COLO829 (cell line): ENCODE measurements at places on chromosomes 6 and 20.

DNA sequence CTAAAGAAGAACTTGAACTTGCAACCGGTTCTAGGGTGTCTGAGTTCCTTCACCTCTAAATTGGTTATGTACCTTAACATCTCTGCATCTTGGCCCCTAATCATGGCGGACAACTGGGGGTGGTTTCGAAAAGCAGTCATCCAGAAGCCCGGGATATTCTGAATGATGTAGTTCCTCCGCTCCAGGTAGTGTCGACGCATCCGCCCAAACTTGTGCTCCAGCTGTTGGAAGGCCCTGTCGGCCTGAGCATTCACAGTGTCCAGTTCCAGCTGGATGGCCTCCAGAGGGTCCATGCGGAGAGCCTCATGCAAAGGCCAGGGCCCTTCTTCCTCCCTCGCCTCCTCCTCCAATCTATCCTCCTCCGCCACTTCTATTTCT lies 887 bp downstream of the TSPYL1 start:
- DNase-seq = no peak

DNA sequence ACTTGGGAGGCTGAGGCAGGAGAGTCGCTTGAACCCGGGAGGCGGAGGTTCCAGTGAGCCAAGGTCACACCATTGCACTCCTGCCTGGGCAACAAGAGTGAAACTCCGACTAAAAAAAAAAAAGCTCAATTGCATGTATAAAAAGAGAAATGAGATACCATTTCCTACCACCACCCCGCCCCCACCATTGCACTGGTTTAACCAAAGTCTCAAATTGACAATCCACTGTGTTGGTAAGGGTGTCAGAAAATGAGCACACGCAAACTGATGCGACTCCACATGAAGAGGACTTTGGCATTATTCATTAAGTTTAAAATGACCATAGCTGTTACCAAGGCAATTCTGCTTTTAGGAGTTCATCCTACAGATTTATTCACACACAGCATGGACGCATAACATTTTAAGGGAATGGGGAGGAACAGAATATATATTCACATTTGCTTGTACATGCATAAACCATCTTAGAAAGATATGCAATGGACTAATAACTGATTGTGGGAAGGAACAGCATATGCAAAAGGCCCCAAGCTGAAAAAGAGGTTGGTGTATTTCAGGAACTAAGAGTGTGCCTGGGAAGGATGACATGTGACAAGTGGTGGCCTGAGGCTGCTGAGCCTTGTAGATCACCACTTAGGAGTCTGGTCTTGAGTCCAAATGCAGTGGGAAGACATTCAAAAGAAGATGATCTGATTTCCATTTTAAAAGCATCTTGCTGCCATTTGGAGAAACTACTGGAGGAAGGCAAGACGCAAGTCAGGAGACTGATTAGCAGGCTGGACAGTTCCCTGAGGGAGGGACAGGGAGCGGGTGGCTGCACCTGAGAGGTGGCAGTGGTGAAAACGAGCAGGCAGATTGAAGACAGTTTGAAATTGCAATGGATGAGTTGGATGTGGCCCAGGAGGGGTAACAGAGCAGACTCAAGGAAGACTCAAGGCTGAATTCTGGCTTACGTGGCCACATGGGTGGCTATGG lies 37.2 kb upstream of the PTPN1 start:
- DNase-seq = no peak

DNA sequence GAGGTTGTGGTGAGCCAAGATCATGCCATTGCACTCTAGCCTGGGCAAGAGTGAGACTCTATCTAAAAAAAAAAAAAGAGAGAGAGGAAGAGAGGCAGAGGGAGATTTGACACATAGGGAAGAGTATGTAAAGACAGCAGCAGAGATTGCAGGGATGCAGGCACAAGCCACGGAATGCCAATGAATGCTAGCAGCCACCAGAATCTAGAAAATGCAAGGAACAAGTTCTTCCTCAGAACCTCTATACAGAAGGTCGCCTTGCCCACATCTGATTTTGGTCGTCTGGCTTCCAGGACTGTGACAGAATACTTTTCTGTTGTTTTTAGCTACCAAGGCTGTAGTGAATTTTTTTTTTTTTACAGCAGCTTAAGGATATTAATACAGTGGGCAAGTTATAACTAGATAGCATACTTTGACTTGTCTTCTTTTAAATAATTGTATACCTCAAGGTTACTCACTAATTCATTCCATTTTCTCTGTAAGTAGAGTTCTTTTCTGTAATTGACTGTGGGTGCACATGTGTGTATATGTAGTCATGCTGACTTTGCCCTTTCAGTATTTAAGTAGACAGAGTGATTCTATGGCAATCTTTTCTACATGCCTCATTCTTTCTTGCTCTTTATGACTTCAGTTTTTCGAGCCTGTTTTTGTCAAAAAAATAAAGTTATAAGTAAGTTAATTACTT lies 402.2 kb downstream of the GJA1 start:
- DNase-seq = no peak

DNA sequence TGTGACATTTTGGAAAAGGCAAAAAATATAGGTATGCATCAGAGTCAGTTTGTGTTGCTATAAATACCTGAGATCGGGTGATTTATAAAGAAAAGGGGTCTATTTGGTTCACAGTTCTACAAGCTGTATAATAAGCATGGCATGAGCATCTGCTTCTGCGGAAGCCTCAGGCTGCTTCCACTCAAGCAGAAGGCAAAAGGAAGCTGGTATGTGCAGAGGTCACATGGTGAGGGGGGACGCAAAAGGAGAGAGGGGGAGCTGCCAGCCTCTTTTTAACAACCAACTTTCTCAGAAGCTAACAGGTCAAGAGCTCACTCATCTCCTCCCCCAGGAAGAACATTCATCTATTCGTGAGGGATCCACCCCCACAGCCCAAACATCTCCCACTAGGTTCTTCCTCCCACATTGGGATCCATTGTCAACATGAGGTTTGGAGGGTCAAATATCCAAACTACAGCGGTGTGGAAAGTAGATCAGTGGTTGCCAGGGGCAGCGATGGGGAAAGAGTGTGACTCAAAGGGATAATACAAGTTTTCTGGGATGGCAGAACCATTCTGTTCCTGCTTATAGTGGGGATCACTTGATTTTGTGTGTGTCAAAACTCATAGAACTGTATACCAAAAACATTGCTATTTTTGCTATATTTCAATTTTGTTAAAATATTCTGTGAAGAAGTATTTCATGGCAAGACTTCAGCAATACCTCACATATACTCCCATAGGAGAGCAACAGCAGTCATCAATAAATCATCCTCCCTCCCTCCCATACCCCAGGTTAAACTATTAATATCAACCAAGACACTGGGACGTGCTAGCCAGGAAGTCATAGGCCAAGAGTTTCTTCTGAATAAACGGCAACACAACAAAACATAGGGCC lies 9.9 kb upstream of the FAM50B start:
- DNase-seq = no peak

DNA sequence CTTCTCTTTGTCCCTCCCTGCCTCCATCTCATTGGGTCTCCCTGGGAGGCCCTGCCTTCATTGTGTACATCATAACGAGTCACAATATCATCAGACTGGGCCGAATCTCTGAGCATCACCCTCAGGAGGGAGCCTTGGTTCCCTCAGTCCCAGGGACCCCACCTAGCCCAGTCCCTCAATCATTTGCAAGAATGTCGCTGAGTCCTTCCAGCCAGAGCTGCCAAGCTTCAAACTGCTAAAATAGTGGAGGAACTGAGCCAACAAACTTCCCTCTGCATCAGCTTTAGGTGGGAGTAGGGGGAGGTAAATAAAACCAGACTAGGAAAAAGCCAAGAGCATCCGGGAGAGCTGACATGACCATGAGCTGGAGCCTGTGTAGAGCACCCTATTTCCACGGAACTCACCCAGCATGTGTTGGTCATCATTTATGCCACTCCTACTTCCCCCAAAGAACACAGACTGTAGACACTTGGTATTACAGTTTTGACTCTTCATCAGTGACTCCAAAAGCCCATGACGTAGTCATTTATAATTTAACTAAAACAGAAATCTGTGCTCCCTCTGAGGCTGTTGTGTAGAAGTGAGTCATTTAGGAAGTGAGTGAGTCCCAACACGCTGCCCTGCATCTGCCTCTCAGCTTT lies 28.8 kb upstream of the IL17A start:
- no peak for DNase-seq

GRCh38 chr20:36093804-36094145 lies 60.8 kb upstream of the EPB41L1 start:
- DNase-seq = no peak

GRCh38 chr20:8305449-8305978 lies 173.4 kb downstream of the PLCB1 start:
- peak; percentile 56 for DNase-seq

GRCh38 chr20:6623989-6624388 lies 143.5 kb upstream of the BMP2 start:
- DNase-seq = no peak

GRCh38 chr6:109816452-109817374 lies 125.6 kb downstream of the FIG4 start:
- no peak for DNase-seq

GRCh38 chr6:23503173-23503572 lies 622.8 kb upstream of the NRSN1 start:
- no peak for DNase-seq

DNA sequence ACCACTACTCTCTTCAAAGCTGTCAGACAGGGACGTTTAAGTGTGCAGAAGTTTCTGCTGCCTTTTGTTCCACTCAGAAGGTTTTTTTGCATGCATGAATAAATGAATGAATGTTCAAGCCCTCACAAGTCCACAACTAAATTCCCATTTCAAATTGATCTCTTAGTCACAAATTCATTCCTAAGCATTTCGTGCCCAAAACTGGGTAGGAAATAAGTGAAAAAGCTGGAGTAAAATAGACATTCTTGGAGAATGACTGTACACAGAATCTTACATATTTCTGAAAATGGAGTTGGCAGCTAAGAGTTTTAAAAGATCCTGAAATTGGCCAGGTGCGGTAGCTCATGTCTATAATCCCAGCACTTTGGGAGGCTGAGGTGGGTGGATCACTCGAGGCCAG lies 117.6 kb downstream of the PERP start:
- no peak for DNase-seq

DNA sequence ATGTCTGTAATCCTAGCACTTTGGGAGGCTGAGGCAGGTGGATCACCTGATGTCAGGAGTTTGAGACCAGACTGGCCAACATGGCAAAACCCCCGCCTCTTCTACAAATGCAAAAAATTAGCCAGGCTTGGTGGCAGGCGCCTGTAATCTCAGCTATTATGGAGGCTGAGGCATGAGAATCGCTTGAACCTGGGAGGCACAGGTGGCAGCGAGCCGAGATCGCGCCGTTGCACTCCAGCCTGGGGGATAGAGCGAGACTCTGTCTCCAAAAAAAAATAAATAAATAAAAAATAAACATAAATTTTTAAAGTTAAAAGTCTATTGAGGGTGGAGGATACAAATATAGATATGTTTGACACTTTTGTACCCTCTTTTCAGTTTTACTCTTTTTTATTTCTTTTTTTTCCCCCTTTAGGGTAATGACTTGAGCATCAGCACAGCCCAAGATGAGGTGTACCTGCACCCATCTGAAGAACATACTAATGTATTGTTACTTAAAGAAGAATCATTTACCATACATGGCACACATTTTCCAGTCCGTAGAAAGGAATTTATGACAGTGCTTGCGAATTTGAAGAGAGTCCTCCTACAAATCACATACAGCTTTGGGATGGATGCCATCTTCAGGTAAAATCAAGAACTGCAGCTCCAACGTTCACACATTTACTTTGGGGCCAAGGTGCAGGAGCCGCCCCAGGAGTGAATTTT lies 368.9 kb downstream of the LAMA2 start:
- DNase-seq = peak; percentile 30

GRCh38 chr20:53448875-53449274 lies 144.8 kb downstream of the ZNF217 start:
- no peak for DNase-seq

DNA sequence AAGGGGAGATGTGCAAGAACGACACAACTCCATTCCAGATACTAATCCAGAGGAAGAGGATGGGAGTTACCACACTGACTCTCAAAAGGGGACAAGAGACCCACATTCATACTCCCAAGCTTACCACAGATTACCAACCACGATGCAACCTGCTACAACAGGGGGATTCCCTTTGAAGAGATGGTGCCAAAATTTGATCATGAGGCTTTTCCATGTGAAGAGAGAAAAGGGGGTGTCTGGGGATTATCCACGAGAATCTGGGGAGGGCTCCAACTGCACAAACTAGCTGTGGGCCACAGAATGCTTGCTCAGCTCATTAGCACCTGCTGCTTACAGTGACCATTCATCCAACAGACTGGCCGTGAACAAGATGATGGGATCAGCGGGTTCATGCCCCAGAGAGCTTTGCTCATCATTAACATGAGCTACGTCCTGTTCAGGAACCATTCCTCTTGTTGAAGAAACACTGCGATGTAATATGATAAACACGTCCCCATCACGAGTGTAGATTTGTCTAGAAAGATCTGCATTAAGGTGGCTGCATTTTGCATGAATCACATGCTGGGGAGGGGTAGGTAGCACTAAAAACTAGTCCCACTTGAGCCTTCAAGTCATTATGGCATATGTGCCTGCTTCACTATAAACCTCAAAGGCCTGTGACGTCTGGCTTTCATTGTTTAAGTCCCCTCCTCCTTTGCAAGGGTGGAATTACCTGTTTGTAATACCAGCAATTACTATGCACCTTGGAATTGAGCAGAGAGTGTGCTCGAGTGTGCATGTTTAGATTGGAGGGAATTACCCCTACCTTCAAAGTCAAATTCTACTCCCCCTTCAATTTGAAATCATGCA lies 4.0 kb downstream of the PLAGL2 start:
- DNase-seq = no peak

DNA sequence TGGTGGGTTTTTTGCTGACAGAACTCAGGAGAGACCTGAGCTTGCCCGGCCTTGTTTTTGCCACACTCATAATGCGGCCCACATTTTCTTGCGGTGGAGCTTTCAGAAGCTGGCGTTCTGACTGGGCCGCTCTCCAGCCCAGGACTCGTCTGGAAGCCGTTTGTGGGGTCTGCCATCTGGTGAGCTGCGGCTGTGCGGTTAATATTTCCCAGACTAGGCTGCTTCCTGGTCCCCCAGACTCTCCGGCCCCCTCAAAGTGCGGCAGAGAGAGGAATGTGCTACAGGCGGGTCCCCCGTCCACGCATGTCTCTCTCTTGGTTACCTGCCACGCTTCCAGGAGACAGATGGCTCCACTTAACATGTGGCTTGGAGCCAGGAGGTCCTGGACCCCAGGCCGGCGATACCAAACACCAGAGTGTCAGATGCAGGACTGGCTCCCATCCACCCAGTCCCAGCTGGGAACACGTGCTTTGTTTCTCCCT lies 128.9 kb upstream of the PMEPA1 start:
- no peak for DNase-seq

DNA sequence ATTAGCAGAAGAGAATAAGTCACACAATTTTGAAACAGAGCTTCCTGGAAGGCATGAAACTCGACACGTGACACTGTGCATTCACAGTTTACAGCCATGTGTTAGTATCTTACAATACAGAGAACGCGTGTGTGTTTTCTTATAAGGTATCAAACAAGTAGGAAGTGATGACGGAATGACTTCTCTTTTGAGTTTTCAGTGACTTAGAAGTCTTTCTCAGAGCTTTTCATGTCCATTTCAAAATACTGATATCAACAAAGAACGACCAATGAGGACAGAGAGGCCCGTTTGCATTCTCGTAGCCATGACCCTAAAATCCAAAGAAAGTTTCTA lies 36.6 kb upstream of the DUSP22 start:
- no peak for DNase-seq

- DNase-seq = no peak
Measured at GRCh38 chr6:101015541-101015940, 134.4 kb upstream of the ASCC3 start.
